ENCODE measurements at places on chromosomes 4 and X.
A peak's percentile ranks its signal among the peaks of the same experiment; 100 is the strongest.

DNA sequence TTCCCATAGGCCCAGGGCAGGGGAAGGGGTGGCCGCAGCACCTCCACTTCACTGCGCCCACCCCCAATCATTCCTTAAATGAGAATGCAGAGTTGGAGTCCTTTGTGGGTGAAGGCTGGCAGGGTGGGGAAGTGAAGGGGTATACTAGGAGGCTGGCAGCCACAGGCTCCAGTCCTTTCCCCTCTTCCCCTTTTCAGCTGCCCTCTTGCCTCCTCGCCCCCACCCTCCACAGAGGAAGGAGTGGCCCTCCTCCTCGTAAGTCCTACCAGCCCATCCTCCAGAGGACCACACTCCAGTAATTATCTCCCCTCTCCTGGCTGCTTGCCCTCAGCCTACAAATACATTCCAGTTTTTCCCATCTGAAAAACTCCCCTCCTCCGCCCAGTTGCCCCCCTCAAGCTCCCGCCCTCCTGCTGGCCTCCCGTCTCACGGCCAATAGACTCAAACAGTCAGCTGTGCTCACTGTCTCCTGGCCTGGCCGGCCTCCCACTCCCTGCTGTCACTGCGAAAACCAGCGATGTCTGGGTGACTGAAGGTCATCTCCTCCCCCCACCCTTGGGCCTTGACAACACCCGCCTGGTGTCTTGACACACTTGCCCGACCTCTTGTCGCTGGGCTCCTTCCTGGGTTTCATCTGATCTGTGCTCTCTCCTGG is 38.8 kb downstream of the EFNB1 start:
- DNase-seq, result no peak

DNA sequence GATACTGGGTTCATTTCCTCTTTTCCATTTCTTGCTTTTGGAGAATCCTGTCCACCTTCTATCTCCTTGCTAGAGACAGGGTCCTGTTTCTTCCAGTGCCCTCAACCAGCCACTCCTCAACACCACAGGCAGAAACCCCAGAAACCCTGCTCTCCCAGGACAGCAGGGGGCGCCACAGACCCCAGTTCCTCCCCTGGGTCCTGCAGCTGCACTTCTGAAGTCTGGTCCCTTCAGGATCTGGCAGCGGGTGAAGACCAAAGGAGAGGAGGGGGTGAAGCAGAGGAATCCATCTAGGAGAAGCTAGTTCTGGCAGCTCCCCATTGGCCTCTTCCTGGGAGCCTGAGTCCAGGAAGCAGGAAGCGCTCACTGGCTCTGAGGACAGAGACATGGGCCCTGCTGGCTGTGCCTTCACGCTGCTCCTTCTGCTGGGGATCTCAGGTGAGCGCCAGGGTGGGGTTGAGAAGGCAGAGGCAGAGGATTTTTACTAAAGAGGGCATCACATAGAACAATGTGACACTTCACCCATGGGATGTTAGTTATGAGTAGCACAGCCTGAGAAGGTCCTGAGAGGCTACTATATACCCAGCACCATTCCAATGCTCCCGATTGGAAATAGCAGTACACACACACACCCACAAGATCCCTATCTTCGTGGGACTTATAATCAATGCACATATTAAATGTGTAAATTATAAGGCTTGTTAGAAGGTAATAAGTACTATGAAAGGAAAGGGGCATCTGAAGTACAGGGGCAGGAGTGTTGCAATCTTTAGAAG is at the start of gene PRSS48:
TSS of gene PRSS48 (plus strand) at position 375 of the 776 bp plus-strand sequence. CDS start at position 387, 12 bp downstream.
- peak; percentile 46 for DNase-seq

GRCh38 chr4:140059159-140059558 is 94.8 kb downstream of the MAML3 start:
- no peak for DNase-seq

GRCh38 chrX:152904151-152905080 is 6.5 kb downstream of the ZNF185 start:
- DNase-seq, result peak; percentile 32

DNA sequence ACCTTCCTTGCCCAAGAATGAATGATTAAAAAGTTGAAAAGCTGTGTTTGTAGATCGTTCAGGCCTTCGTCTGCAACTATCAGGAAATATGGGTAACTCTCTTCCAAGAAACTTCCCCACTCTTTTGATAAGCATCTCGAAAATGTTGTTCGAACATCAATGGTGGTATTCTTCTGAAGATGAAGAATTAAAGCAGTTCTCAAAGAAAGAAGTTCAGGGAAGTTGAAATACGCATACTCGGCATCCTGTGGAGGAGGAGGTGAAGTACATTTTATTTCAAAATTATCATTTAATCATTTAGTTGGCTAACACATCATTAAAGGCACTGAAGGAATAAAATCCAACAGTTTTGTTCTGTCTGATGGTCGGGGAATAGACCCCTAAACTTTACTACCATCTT is 12.1 kb downstream of the DDX60 start:
- DNase-seq, result no peak

DNA sequence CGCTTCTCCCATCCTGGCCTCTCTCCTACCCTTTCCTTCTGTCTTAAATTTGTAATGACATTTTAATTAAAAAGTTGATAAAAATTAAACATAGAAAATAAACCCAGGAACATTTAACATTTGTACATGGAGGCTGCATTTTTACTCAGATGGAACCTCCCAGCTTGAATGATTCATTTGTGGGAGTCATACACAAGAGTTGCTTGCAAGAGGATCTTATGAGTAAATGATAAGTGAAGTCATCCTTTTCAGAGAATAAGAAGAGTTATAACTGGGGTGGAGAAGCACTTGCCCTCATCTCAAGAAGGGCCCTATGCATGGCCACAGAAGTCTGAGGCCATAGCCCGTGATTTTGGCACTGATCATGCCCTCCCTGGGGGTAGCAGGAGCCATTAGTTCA is 482.9 kb upstream of the BOD1L1 start:
- DNase-seq, result no peak

- DNase-seq, result no peak
Measured at GRCh38 chr4:13498469-13498868, 14.3 kb upstream of the RAB28 start.

GRCh38 chr4:88481537-88481936 is 24.6 kb downstream of the HERC5 start:
- no peak for DNase-seq

GRCh38 chr4:115219315-115219860 is 106.0 kb upstream of the NDST4 start:
- DNase-seq, result no peak

- DNase-seq, result no peak
Measured at GRCh38 chr4:8010618-8011017, 71.0 kb upstream of the AFAP1 start.

- no peak for DNase-seq
Measured at GRCh38 chr4:30855232-30855631, 135.1 kb downstream of the PCDH7 start.

DNA sequence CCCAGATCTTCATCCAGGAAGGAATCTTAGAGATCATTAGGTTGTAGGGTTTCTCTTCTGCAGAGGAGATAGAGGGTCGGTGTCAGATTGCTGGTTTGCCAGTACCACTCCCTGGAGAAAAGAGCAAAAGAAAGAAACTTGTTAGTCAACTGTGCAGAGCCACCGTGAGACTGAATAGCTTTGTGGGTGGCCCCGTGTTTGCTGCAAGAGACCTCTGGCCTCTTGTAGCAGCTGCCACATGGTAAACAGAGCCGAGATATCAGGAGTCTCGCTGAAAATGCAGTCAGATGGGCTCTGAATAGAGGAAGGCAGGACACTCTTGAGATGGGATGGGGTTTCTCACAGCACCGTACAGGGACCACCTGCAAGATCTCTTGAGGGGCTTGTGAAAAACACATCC is 149.7 kb downstream of the PTTG2 start:
- no peak for DNase-seq

GRCh38 chrX:149937871-149938426 is 342 bp downstream of the EOLA2 start:
- no peak for DNase-seq

DNA sequence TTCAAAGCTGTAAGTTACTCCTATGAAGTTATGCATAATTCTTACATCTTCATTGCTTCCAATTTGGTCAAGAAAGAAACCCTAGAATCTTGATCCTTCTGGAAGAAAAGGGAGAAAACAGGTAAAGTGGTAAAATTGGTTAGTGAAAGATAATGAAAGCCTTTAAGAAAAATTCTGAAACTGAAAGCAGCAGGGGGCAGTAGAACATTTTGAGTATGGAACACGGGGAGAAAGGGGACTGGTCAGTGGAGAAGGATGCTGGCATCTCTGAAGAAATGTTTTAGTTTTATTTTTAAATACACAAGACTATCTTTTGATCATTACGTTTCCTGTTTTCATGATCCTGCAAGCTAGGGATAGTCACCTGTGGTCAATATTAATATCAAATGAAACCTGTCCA is 54.3 kb downstream of the SLIT2 start:
- DNase-seq, result no peak

GRCh38 chrX:96006281-96006680 is 678.4 kb upstream of the DIAPH2 start:
- no peak for DNase-seq

Measured in stimulated activated CD4-positive, alpha-beta T cell treated with anti-CD3 and anti-CD28 coated beads, Interleukin-12 subunit alpha, Interleukin-12 subunit beta, amount 100 ng/mL, for 48 hours (primary cell).